Nucleus accumbens (tissue), 56 donors: ENCODE measurements at places on chromosomes 16 and 17.

DNA sequence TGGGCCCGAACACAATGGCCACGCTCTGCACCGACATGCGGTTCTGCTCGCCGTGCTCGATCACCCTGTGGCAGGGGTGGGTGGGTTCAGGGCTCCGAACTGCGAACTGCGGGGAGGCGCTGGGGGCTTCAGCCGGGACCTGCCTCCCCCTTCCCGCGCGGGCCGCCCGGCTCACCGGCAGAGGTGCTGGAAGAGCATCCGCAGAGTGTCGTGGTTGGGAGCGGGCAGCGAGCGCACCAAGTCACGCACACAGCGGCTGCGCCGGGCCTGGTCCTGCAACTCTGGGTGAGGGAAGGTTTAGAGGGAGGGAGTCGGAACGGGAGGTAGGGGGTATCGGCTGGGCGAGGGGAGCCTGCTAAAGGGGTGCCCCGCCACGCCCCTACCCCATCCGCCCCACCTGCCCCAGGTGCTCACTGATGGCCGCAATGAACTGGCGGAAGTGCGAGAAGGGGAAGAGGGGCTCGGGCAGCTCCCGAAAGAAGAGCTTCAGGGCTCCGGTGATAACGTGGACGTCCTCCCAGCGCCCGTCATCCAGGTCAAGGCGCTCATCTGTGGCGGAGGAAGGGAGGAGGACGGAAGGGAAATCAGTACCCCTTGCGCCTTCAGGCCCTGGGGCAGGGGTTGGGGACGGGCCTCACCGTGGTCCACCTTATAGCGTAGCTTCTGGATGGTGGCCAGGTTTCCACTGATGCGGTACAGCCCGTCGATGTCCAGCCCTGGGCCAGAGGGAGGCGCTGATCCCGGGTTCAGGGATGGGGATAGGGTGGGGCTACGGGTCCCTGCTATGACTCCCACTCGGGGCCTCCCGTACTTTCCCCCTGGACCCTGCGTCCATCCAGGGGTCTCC, 36.9 kb downstream of the ARHGAP27 start:
- no peak for DNase-seq

- no peak for DNase-seq
Measured at GRCh38 chr17:28878981-28879380, 18.6 kb downstream of the FLOT2 start.

- no peak for DNase-seq
Measured at GRCh38 chr16:70774261-70774660, 26.7 kb downstream of the VAC14 start.

DNA sequence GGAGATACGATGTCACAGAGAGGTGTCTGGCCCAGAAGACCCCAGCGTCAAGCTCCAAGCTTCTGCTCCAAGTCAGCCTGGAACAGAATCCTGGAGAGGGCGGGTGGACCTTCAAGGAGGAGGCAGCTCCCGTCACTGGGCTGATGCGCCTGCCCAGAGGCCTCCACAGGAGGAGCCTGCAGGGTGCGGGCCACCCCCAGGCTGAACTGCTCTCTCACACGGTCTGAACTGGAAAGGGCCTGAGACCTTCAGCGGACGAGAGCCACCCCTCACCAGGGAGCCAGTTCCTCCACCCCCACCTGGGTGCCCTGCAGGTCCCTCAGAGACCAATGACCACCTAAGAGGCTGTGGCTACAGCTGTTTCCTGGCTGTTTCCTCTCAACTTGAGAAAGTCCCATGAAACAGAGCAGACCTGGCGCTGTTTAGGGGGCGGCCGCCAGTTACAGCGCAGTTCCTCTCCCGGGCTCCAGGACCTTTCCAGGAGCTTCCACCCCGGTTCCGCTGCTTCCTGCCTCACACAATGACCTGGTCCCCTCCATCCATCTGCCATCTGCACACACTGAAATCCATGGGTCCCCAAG, 36.0 kb upstream of the KLHDC4 start:
- DNase-seq: no peak

DNA sequence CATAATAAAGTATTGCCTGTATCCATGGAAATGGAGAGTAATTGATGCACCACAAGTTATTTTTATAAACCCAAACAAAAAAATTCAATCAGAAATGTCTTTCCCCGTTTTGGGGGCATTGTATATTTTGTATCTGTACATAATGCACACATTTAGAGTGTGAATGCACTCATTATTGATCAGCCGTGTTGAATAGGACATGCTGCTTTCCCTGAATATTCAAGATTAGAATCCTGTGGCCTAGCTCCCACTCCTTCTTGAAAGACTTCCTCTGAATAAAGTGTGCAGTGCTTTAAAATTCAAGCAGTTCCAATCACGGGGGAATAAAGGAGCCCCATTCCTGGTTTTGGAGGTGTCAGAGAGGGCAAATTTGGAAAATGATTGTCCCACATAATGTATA, 103.8 kb upstream of the TOX3 start:
- no peak for DNase-seq

- no peak for DNase-seq
Measured at GRCh38 chr16:69049146-69049545, 56.3 kb upstream of the HAS3 start.

- no peak for DNase-seq
Measured at GRCh38 chr16:89442588-89442987, 47.8 kb downstream of the ANKRD11 start.

- no peak for DNase-seq
Measured at GRCh38 chr16:66899945-66900710, 18.6 kb downstream of the CDH16 start.

GRCh38 chr17:28827672-28828071, 14.9 kb downstream of the FAM222B start:
- no peak for DNase-seq
